NCI-H345 (cell line): ENCODE measurements at places on chromosomes 1 and 21.

- no peak for DNase-seq
Observed at GRCh38 chr1:32380057-32380456, 14.2 kb downstream of the BSDC1 start.

DNA sequence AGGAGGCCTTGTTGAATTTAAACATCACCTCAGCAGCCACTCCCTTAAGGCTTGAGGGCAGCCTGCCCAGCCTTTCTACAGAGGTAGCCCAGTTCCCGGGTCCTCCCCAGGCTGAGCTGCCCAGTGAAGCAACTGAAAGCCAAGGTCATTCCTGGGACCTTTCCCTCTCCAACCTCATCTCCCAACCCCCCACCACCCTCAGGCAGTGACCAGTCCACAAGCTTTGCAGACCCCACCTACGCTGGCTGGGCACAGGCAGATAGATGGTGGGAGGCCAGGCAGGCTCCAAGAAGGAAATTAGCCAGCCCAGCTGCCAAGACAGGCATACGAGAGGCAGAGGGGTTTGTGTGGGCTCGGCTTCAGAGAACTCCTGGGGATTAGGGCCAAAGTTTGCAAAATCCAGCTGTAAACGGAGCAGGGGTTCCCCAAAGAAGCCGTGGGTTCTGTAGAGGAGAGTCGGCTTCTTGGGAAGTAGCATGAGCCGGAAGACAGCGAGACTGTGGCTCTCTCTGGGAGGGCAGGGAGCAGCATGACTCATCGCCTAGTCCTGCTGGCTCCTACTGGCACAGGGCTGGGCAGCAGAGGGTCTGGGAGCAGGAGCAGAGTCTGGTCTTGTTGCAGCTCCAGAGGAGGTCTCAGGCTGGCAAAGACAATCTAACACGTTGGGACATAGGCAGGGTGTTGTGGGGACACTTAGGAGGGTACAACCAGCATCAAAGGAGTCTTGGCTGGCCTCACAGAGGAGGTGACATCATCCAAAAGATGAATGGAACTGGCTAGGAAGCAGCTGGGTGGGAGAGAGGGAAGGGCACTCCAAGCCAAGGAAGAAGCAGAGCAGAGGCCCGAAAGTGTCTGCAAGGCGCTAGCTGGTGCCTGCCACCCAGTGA is 2.8 kb upstream of the ZC3H12A start:
- DNase-seq = no peak

- DNase-seq = no peak
Observed at GRCh38 chr1:2879026-2879425, 77.5 kb upstream of the TTC34 start.

DNA sequence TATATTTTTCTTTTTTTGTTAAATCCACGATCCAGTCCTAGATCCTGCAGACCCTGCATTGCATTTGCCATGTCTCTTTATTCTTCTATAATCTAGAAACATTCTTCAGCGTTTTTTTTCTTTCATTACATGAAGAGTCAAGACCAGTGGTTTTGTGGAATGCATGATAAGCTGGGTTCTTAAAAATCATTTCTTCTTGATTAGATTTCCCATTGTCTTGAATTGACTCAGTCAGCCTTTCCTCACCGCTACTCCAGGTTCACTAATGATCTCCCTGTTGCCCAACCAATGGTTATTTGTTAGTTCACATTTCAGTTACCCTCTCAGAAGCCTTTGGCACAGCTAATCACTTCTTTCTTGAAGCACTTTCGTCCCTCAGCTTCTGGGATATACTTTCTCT is 25.2 kb downstream of the CHD1L start:
- DNase-seq = no peak

GRCh38 chr21:29295066-29295650 is 3.6 kb upstream of the BACH1 start:
- DNase-seq = no peak

GRCh38 chr1:79693441-79694114 is 687.0 kb upstream of the ADGRL4 start:
- DNase-seq = no peak

- DNase-seq = no peak
Observed at GRCh38 chr1:101965341-101965740, 31.4 kb downstream of the OLFM3 start.

DNA sequence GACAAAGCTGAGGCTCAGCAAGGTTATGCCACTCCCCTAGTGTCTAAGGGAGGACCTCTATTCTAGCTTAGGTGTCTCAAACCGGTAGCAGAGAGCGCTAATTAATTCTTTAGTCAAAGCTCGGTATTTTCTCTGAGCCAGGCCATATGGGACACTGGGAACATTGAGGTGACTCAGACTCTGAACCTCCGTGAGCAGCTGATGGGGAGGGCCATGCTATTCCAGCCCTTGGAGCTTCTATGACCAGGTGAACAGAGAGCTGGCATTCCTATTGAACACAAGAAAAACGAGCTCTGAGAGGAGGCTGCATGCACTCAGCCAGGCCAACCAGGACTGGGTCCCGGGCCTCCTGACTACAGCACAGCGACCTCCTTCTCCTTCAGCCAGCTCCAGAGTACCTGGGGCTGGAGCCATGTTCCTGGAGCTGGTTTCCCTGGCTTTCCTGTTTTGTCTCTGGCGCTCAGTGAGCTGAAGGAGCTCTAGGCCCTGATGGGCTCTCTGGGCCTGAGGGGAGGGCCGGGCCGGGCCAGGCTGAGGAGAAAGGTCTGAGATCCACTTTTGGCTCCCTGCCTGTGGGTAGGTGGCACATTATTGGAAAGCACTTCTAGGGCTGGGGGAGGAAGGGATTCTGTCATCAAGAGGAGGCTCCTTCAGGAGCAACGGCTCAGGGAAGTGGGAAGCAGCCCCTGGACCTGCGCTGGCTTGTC is 37.0 kb downstream of the SLC9A1 start:
- no peak for DNase-seq
